ENCODE measurements at places on chromosomes 5 and 9. TPM values are rescaled to one million over a fixed set of nuclear protein-coding genes. Genes with fewer than 3 reads are reported as not detected.

The FBP1 gene
- total RNA-seq = 0.26 TPM

- peaks cover 56% of the 10 kb centered on the region for H3K36me3 ChIP-seq
- no peak overlapping the region for H3K4me3 ChIP-seq
- no peaks in the 10 kb centered on the region for H3K27me3 ChIP-seq
- peaks cover 25% of the 10 kb centered on the region for H3K4me1 ChIP-seq
- DNase-seq = no peak
Observed at GRCh38 chr5:112908854-112909253, 13.2 kb downstream of the REEP5 start.

The DDX4 gene
- total RNA-seq = 0.29 TPM

The SPTLC1 gene
- total RNA-seq = 61.8 TPM

- H3K36me3 ChIP-seq = no peaks in the 10 kb centered on the region
- DNase-seq = no peak
- H3K27me3 ChIP-seq = no peaks in the 10 kb centered on the region
Observed at GRCh38 chr5:169356181-169356580, 55.2 kb upstream of the SLIT3 start.

GRCh38 chr9:113602126-113603047, 138.9 kb downstream of the RGS3 start:
- H3K4me3 ChIP-seq = no peak overlapping the region
- no peaks in the 10 kb centered on the region for H3K36me3 ChIP-seq
- H3K27ac ChIP-seq = no peak overlapping the region
- DNase-seq = peak; percentile 63

- DNase-seq = peak; percentile 88
- H3K4me1 ChIP-seq = peaks cover 53% of the 10 kb centered on the region
- peaks cover 6% of the 10 kb centered on the region for H3K27me3 ChIP-seq
- peak within 1 kb of the TSS; percentile 87 for H3K4me3 ChIP-seq
- peaks cover 47% of the 10 kb centered on the region for H3K36me3 ChIP-seq
- peak within 1 kb of the TSS; percentile 94 for H3K27ac ChIP-seq
Observed at GRCh38 chr5:169637085-169637548, at the start of gene DOCK2. Gene DOCK2 (plus strand): TSS chr5:169637275. CDS start chr5:169637327, 52 bp downstream.
